CD4-positive, alpha-beta T cell treated with Interleukin-6 at 100 ng/mL for 8 hours (primary cell): ENCODE measurements at places on chromosomes 3 and 15.

- no peak for DNase-seq
Measured at GRCh38 chr15:69325456-69325971, 26.8 kb downstream of the PAQR5 start.

DNA sequence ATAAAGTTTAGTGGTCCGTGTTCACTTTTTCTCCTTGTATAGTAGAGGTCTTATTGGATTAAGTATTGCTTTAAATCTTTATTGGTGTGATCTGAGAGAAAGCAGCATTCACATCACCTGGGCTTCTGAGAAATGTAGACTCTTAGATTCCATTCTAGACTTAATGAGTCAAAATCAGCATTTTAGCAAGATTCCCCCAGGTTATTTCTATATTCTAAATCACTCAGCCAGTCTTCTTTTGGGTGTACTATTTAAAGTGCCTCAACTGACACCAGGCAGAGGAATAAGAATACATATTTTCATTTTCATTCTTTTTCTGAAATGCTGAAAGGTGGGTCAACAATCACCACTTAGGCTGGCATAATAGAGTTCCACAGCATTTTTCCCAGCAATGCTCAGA lies 481.7 kb downstream of the TUSC7 start:
- no peak for DNase-seq

DNA sequence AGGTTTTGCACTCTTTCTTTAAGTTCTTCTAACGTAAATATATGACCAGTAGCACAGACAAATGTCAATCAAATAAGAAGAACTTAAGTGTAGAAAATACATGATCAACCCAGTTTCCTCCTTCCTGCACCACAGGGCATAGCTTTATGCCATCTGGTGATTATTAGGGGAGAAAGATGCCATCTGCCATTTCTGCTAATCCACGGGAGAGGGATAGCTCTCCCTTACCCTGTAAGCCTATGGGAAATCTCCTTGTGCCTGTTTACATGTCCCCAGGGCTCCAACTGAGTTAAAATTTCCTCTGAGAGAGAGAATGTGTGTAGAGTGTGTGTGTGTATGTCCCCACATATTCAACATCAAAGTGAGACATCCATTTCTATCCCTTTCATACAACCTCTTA lies 135.9 kb downstream of the RSL24D1 start:
- no peak for DNase-seq

- no peak for DNase-seq
Measured at GRCh38 chr3:89392991-89393390, 285.6 kb downstream of the EPHA3 start.

GRCh38 chr3:149506540-149506939 lies 32.0 kb downstream of the TM4SF4 start:
- DNase-seq, result no peak

- no peak for DNase-seq
Measured at GRCh38 chr3:127012091-127012490, 29.2 kb downstream of the PLXNA1 start.

DNA sequence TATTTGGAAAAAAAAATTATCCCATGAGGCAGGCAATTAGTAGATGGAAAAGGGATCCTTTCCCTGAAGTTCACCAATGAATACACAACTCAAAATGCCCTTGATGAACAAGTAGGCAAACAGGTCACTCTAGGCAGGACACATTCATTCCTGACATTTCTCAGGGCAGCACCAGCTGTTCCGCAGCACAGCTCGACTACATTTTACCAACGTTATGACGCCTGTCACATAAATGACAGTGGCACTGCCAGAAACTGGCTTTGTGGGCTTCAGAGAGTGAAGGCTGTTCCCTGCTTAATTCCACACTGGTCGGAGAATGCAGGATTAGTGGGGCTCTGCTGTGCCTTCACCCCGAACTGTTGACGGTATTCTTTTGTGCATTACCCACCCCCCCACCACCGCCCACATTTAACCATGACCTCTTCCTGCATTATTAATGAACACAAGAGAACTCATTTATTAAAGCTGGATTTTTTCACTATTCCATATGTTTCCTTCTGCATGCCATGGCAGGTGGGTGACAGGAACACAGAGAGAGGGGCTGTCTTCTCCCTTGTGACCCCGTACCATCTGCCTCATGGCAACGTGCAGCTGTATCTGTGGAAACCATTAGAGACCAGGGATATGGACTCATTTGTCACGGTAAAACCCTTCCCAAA lies 197.6 kb downstream of the PDZRN3 start:
- DNase-seq, result no peak

- DNase-seq, result no peak
Measured at GRCh38 chr3:32193101-32193500, 45.4 kb upstream of the CMTM8 start.

DNA sequence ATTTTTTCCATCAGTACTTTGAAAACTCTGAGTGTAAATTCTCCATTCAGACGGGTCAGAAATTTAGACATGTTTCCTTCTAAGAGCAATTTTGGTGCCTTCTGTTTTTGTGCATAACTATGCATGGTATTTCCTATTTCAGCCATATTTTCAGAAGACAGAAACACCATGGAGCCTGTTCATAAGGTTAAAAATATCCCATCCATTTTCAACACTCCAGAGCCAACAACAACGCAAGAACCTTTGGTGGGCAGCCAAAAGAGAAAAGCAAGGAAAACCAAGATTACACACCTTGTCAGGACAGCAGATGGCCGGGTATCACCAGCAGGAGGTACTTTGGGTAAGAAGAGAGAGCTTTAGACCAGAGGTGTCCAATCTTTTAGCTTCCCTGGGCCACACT lies 275.6 kb downstream of the BBX start:
- DNase-seq, result no peak

DNA sequence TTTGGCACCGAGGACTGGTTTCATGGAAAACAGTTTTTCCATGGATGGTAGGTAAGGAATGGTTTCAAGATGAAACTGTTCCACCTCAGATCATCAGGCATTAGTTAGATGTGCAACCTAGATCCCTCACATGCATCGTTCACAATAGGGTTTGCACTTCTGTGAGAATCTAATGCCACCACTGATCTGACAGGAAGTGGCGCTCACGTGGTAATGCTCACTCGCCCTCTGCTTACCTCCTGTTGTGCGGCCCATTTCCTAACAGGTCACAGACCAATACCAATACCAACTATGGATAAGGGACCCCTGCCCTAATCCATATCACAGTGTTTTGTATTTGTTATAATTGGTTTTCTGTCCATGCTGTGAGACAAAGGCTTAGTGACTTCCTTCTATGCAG lies 58.9 kb downstream of the SLMAP start:
- DNase-seq, result peak; percentile 49

- no peak for DNase-seq
Measured at GRCh38 chr3:64813326-64813725, 125.5 kb upstream of the ADAMTS9 start.

GRCh38 chr15:45126535-45127158 lies 3.0 kb downstream of the DUOXA1 start:
- peak; percentile 48 for DNase-seq

- no peak for DNase-seq
Measured at GRCh38 chr3:9266716-9267115, 17.3 kb upstream of the SRGAP3 start.

GRCh38 chr3:115922681-115923347 lies 299.5 kb downstream of the GAP43 start:
- DNase-seq, result no peak

DNA sequence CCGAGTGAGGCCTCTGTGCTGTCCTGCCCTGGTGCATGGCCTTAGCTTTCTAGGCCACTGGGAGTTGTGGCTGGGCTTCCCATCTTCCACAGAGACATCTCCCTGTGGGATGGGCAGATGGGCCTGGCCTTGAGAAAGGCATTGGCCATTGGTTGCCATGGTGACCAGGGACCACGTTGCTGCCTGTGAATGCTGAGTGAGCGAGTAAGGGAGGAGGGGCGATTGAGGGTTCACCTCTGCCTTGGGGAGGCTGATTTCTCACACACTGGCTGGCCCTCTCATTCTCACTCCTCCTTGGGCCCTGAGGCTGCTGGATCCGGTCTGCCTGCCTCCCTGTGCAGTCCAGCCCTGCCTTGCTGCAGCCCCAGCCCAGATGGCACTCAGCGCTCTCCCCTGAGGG lies 26.4 kb upstream of the DOCK3 start:
- no peak for DNase-seq

GRCh38 chr3:197201791-197202452 lies 96.5 kb downstream of the DLG1 start:
- DNase-seq, result no peak

- no peak for DNase-seq
Measured at GRCh38 chr3:48694610-48695392, 9.1 kb upstream of the NCKIPSD start.

DNA sequence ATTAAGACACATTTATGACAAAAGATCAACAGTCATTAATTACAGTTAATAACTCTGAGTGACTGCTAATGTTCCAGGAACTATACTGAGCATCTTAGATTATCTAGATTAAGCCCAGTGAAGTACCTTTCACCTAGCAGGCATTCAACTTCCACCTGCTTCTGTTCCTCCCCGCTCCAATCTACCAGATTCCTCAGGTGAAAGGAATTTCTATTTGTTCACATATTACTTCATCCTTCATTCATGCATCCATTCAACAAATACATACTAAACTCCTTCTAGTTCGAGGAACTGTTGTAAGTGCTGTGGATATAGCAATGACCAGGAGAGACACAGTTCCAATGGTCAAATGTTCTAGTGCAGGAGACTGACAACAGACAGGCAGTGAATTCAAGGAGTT lies 139.3 kb downstream of the FILIP1L start:
- no peak for DNase-seq

DNA sequence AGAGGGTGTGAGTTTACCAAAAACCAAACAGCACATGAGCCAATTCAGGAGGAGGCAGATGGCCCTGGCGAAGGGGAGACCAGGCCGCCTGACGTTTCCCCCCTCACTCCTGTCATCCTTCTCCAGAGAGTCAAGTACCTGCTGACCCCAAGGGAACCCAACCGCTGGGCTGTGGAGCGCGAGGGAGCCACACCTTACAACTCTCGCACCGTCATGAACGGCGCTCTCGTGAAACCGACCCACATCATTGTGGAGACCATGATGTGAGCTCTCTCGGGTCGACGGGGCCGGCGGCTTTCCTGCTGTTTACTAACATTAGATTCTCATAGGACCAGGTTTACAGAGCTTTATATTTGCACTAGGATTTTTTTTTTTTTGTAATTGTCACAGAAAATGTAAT lies 55.4 kb downstream of the GRIP2 start:
- no peak for DNase-seq

- DNase-seq, result no peak
Measured at GRCh38 chr3:179544981-179545645, 17.6 kb upstream of the ACTL6A start.

DNA sequence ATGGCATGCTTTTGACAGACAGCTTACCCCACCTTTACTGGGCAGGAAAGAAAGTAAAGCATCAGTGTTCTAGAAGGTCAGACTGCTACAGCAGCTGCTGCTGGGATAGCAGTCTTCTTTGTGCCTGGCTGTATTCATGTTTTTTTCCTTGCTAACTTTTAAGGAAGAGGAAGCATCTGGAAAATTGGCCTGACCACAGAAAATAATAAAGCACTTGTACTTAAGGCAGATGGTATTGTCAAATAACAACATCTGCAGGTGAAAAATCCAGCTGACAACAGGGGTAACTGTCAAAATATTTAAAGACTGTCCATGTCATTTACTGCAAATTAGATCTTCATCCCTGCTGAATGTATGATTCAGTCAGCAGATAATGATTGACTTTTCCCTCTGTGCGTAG lies 229.0 kb downstream of the OXSM start:
- no peak for DNase-seq

DNA sequence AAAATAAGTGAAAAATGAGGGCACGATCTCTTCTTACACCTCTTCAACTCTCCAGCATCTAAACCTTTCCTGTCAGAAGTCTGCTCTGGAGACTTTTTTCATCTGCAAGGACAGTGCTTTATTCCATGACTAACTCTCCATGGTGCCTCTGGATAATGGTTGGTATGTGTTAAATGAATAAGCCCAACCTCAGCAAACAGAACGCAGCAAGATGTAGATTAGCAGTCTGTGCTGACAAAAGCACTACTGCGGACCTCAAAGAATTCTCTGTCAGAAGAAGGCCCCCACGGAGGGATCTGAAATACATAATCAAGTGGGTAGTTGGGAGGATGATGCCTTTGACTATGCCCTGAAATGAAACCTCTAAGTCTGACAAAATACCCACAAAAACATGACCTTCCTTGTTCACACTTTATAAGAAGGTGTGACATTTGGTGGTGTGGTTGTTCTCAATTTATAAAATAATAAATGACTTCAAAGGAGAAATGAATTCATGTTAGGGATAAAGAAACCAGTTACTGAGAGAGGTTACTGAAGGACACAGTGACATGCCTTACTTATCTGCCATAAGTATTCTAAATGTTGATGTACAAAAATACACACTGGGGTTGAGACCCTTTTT lies 43.2 kb upstream of the ADCY5 start:
- no peak for DNase-seq

- DNase-seq, result no peak
Measured at GRCh38 chr3:105365391-105366325, 1.1 kb upstream of the ALCAM start.

GRCh38 chr3:153600896-153601295 lies 438.9 kb downstream of the RAP2B start:
- no peak for DNase-seq

DNA sequence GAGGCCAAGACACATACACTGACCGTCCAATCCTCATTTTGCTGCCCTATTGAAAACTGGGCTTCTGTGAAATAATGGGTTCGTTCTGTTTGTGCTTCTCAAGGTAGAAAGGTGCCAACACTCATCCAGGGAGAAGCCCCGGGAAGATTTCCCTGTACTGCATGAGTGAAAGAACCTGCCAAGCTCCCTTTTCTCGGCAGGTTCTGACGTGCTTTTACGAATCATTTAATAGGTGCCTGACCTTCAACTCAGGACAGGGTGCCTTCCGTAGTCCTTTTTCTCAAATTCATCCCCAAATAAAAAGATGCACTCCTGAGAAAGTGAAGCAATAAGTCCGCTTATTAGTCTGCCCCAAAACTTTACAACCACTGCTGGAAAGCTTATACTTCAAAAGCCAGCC lies 64.2 kb downstream of the B3GNT5 start:
- no peak for DNase-seq

DNA sequence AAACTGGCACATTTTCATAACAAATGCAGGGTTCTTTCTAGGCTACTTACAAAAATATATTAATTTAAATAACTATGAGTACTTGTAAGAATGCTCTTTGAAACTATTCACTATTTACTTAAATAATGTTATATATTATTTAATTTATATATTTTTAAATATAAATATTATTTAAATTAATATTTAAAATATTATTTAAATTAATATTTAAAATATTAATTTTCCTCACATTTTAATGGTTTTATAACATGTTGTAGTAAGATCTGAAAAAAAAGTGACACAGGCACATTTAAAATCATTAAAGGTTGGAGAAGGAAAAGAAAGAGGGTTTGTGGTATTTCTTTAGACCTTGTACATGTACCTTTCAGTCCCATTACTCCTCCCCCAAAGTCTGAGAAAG lies 34.6 kb downstream of the CCDC14 start:
- DNase-seq, result no peak

GRCh38 chr15:27993996-27994780 lies 104.9 kb downstream of the OCA2 start:
- DNase-seq, result no peak

- no peak for DNase-seq
Measured at GRCh38 chr3:117407317-117407716, 697.7 kb downstream of the TUSC7 start.

- no peak for DNase-seq
Measured at GRCh38 chr15:52546031-52546751, 17.5 kb upstream of the MYO5A start.

GRCh38 chr3:43709022-43709421 lies 18.3 kb downstream of the ABHD5 start:
- no peak for DNase-seq

- DNase-seq, result no peak
Measured at GRCh38 chr3:54780336-54780735, 147.5 kb downstream of the LRTM1 start.
